ENCODE measurements at places on chromosomes 5 and 9.

DNA sequence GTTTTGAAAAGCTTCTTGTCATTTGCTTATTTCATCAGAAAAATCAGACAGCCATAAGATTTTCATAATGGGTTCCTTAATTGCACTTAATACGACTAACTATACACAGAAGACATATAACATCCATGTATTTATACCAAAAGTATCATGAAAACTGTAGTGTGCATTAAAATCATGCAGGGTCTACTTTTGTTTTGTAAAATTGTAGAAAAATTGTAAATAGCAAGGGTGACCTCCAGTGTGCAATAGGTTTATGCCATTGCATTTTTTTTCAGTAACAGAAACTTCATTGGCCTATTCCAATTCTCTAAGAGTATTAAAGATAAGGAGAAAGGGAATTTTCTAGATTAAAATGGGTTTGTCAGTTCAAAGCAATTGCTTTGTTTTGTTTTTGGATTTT is 307.6 kb downstream of the KIAA0825 start:
- no peak for DNase-seq

DNA sequence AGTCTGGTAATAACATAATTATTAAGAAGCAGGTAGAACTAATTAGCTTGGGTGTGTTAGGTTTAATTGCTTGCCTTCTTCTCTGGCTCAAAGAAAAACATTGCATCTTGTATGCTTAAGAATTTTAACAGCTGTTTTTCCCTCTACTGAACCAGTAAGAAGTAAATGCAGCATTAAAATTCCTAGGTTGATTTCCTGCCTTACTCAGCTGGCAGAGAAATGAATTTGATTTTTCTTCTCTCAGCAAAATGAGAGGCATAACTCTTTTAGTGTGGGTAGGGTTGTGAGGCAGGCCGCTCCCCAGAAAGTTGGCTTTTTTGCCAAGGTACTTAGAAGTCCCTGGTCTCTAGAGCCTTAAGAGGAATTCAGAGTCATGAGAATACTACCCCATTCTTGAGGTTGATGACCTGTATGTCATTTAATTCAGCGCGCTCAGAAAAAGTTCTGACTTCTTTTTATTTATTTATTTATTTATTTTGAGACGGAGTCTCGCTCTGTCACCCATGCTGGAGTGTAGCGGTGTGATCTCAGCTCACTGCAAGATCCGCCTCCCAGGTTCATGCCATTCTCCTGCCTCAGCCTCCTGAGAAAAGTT is 302.6 kb downstream of the ARHGEF28 start:
- DNase-seq: no peak

GRCh38 chr9:127142931-127143464 is 20.6 kb upstream of the ANGPTL2 start:
- DNase-seq: no peak

GRCh38 chr5:149936044-149936699 is 8.4 kb downstream of the PDE6A start:
- DNase-seq: no peak

DNA sequence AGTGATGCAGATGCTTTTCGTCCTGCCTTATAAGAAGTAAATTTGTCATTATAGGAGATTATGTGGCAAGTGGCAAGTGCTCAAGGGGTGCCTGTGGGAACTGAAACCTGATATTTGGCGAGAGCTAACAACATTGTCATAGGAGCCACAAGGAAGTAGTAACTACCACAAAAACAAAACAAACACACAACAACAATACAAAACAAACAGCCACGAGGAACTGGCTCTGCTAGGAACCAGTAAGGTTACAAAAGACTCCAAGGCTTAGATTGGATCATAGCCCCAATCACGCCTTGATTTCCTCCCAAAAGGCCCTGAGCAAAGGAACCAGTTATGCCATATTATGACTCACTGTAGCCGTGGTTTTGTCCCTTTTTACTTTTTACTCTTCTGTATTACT is 1045.2 kb downstream of the CDH12 start:
- DNase-seq: no peak

DNA sequence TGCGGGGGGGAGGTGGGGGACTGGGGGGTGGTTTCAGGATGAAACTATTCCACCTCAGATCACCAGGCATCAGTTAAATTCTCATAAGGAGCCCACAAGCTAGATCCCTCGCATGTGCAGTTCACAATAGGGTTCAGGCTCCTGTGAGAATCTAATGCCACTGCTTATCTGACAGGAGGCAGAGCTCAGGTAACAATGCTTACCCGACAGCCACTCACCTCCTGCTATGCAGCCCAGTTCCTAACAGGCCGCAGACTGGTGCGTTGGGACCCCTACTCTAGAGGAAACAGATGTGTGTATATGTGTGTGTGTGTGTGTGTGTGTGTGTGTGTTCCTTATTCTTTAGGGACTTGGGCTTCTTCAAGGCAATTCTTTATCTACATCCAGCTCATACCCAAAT is 352.3 kb upstream of the CCNH start:
- DNase-seq: no peak

DNA sequence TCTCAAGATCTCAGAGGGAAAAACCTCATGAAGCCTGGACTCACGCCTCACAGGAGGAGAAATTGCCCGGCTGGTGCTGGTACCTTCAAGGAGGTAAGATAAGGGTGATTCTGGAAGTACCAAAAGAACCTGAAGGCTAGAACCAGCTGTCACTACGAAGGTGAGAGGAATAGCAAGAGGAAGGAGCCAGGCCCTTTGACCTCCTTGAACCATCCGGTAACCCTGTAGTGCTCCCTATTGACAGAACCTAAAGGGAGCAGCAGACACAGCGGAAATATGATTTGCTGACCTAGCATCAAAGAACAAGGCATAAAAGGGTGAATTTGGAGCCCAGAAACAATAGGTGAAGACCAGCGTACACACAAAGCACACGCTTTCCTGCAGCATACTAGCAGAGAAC is 92.2 kb downstream of the DOCK8 start:
- no peak for DNase-seq

DNA sequence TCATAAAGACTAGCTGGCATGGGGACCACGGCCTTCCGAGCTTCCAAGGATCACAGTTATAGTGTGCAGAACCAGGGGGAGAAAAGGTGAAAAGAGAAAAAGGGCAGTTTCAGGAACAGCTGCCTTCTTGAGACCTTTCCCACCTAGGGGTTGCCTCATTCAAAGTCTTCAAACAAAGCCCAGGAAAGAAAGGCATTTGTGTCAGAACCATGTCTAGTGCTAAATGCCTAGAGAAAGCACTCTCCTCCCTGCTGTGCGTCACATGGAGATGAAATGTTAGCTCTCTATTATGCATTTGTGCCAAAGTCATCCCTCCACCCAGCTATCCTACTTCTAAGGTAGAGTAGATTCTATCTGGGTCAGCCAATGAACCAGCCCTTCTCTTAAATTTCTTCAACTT is 1037.3 kb upstream of the WWC1 start:
- no peak for DNase-seq

- DNase-seq: no peak
Observed at GRCh38 chr9:125189011-125189360, 617 bp downstream of the PPP6C start.

- DNase-seq: peak; percentile 14
Observed at GRCh38 chr5:92017776-92018175, 634.7 kb upstream of the ARRDC3 start.

- no peak for DNase-seq
Observed at GRCh38 chr9:97395745-97396144, 16.2 kb upstream of the TDRD7 start.

GRCh38 chr5:109307951-109308350 is 101.8 kb downstream of the PJA2 start:
- no peak for DNase-seq

- DNase-seq: no peak
Observed at GRCh38 chr9:110115826-110116542, 92.0 kb downstream of the C9orf152 start.
